ENCODE measurements at places on chromosomes 7 and 10.

GRCh38 chr7:33901199-33901598 lies 4.1 kb upstream of the BMPER start:
- DNase-seq, result no peak

- DNase-seq, result no peak
These were observed 257.3 kb downstream of the TRIL start for GRCh38 chr7:28700790-28701203.

DNA sequence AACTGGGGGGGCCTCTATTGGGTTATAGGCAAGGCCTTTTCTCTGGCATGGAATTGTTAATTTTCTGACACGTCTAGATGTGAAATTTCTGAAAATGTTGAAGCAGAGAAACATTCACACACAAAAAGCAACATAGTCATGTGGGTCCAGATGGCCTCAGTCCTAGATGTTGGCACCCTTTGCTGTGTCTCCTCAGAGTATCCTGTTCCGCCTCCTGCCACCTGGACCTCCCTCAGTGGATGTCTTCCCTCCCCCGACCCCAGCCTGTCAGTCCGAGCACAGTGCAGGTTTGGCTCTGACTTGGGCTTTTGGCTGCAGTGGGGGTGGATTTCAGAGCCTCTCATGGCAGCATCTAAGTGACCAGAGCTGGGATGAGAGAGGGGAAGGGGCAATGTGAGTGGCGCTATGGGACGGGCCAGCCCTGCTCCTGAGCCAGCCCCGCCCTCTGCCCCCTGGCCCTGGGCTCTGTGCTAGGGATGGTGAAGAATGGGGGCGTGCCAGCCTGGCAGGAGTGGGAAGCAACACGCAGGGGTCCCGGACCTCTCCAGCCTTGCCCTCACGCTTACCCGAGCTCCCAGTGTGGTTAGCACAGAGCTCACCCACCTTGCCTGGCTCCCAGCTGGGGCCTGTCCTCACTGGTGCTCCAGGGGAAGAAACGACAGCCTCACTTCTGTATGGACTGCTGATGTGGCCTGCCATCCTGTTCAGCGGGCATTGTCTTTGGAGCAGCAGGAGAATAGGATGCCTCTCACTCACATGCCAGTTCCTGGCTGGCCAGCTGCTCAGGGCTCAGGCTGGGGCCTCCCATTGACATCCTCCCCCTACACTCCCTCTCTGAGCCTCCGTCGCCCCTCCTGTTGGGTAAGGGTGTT lies 6.2 kb downstream of the ATP6V0E2 start:
- DNase-seq, result no peak

- no peak for DNase-seq
These were observed 21.0 kb downstream of the LRRC17 start for GRCh38 chr7:102933763-102934162.

DNA sequence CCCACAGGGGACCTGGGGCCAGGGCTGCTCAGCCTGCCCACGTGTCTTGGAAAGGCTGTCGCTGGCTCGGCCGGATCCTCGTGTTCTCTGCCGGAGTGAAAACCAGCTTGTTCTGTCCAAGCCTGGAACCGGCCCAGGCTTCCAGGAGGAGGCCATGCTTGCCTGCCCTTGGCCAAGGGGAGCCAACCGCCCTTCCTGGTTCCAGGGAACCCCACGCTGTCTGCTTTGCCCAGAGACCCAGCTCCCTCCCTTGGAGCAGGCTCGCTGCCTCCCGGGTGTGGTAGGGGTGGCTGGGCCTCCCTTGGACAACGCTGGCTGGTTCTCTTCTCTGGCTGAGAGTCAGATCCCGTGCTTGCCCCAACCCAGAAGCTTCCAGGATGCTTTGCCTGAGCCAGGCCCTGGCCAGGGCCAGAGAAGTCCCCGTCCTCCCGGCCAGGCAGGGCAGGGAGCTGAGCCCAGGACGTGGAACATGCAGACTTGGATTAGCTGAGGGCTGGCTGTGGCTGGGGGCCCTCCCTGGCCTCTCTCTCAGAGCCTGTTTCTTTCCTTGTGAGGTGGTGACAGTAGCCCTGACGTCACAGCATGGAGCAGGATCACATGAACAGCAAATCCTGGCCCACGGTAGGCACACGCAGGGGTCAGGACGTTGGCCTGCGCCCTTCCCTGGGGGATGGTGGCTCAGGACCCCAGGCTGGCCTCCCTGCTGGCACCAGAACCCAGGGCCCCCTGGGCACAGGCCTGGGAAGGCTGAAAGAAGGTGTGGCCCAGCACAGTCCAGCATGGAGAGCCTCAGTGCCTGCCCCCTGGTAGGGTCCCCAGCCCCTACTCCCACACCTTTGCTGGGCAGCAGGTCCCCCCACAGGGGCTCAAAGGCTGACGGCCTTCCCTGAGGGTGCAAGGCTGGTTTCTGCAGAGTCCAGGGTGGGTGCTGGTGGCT lies 67.5 kb downstream of the PWWP2B start:
- no peak for DNase-seq

- DNase-seq, result no peak
These were observed 134.2 kb downstream of the OR13A1 start for GRCh38 chr10:45180946-45181875.

DNA sequence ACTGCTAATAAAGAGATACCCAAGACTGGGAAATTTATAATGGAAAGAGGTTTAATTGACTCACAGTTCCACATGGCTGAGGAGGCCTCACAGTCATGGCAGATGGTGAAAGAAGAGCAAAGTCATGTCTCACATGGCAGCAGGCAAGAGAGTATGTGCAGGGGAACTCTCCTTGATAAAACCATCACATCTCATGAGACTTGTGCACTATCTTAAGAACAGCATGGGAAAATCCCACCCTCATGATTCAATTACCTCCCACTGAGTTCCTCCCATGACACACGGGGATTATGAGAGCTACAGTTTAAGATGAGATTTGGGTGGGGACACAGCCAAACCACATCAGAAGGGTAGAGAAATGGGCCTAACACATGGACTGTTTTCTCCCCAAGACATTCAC lies 156.3 kb downstream of the CCDC71L start:
- no peak for DNase-seq

GRCh38 chr10:126045861-126046260 lies 149.5 kb downstream of the FANK1 start:
- DNase-seq, result no peak

GRCh38 chr10:95236068-95236903 lies 42.2 kb downstream of the ACSM6 start:
- DNase-seq, result no peak

GRCh38 chr7:105792488-105793370 lies 83.7 kb downstream of the ATXN7L1 start:
- no peak for DNase-seq

DNA sequence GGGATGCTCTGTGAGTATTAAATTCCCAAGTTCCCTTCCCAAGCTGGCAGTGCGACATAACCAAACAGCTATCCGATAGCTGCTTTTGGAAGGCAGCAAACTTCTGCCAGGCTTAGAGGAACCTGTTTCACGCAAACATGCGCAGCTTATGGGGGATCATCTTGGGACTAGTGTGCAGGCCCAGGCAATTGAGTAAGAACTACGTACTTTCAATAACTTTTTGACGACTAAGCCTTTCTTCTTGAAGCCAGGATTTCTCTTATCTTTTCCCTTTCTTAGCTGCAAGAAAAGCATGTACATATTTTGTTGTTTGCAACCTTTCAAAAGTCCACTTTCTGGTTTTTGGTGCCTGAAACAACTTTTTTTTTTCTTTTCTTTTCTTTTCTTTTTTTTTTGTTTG lies 28.7 kb upstream of the SEPHS1 start:
- no peak for DNase-seq

DNA sequence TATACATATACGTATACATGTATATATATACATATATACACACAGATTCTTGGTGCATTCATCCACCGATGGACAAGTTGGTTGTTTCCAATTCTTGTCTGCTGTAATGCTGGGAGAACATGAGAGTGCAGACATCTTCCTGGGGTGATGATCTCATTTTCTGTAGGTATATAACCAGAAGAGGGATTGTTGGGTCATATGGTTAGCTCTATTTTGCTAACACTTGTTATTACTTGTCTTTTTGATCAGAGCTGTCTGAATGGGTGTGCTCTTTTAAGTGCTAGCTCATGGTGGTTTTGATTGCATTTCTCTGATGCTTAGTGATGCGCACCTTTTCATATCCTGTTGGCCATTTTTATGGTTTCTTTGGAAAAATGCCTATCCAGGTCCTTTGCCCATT lies 106.4 kb downstream of the TAX1BP1 start:
- DNase-seq, result no peak

- DNase-seq, result no peak
These were observed 383 bp upstream of the R3HCC1L start for GRCh38 chr10:98134117-98134430.

- no peak for DNase-seq
These were observed at the start of gene GPER1 for GRCh38 chr7:1087952-1088920. Gene GPER1, plus strand, starts transcription at chr7:1088113. Its CDS starts 3,616 bp downstream, at chr7:1091729.

GRCh38 chr10:15491856-15492642 lies 121.0 kb upstream of the FAM171A1 start:
- no peak for DNase-seq

- no peak for DNase-seq
These were observed 302.5 kb downstream of the BMPER start for GRCh38 chr7:34207810-34208209.

GRCh38 chr7:1550005-1550845 lies 5.8 kb downstream of the TMEM184A start:
- no peak for DNase-seq

DNA sequence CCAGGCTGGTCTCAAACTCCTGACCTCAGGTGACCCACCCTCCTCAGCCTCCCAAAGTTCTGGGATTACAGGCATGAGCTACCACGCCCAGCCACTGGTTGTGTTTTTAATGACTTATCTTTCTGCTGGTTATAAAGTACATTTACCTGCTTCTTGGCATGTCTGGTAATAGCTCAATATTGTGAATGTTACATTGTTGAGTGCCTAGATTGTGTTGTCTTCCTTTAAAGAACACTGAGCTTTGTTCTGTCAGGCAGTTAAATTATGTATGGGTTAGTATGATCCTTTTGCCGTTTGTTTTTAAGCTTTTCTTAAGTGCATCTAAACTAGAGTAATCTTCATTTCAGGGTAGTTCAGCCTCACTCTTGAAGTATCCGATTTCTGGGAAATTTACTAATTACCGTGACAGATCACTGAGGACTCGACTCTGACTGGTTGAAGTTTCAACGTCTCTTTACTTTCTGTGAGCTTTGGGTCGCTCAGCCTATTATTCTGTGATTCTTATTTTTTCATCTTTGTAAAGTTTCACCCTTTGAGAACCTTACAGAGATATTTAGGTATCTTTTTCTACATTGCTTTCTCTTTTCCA lies 617.4 kb downstream of the SORCS1 start:
- DNase-seq, result no peak

GRCh38 chr10:27743012-27743876 lies 2.4 kb downstream of the MKX start:
- peak; percentile 15 for DNase-seq

- no peak for DNase-seq
These were observed 3.4 kb downstream of the EVX1 start for GRCh38 chr7:27245798-27246691.

- DNase-seq, result no peak
These were observed 42.0 kb downstream of the ANXA8 start for GRCh38 chr10:47441938-47442337.

DNA sequence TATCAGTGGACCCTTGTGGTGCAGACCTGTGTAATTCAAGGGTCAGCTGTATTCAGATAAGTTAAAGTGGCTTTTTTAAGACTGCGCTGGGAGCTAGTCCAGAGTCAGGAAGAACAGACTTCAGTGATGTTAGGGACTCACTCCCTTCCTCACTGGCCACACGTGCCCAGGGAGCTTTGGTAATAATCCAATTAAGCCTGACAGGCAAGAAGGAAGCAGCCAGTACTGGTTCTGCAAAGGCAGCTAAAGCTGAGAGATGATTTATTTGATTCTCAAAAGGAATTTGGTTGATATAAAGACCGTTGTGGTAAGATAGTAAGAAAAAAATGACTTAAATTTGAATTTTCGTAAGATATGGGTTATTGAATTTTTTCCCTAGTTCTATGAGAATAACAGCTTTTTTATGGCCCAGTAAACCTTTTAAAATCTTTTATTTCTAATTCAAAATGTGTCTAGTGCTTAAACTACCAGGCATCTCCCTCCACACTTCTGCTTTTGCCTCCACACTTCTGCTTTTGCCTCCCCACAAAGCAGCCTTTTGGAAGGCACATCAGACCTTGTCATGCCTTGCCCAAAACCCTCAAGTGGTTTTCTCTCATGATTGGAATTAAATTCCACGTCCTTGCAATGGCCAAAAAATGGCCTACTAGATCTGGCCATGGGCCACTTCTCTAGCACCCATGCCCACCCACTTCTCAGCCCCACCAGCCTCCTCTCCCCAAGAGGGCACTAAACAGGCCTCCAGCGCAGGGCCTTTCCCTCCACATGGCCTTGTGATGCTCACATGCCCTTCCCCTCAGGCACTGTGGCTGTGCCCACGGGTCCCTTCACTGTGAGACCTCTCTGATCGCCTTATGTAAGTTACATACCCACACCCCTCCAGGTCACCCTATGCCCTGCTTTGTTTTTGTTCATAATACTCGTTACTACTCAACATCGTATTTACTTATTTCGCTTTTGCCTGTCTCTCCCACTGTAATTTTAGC lies 92.5 kb downstream of the POU6F2 start:
- no peak for DNase-seq

DNA sequence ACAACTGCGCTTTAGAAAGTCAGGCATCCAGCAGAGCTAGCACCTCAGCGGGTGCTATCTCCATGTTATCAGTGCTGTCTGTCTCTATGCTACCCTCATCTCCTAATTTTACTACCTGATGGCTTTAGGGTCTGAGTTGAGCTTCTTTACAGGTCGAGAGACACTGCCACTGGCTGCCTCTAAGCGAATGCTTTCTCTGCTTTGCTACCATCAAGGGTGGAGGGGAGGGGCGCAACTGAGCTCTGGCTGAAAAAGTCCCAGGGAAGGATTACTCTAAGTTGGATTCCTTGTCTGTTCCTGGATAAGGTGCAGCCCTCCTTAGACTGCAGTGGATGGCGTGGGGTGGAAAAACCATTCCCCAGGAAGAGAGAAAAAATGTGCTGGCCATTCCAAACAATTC lies 105.7 kb downstream of the CDK14 start:
- DNase-seq, result no peak

GRCh38 chr10:28872587-28873165 lies 195.4 kb downstream of the BAMBI start:
- DNase-seq, result no peak

GRCh38 chr10:86775056-86775869 lies 18.8 kb downstream of the BMPR1A start:
- DNase-seq, result no peak

- DNase-seq, result no peak
These were observed 170.3 kb downstream of the NEURL1 start for GRCh38 chr10:103663802-103664201.

GRCh38 chr7:22948770-22949169 lies 65.2 kb downstream of the HYCC1 start:
- no peak for DNase-seq

- no peak for DNase-seq
These were observed at the start of gene THSD7A for GRCh38 chr7:11831736-11832495. Gene THSD7A, minus strand, starts transcription at chr7:11832198. Its CDS starts 252 bp downstream, at chr7:11831946.

GRCh38 chr10:86438091-86438749 lies 71.6 kb upstream of the GRID1 start:
- no peak for DNase-seq
